ENCODE measurements at places on chromosomes 1 and 21.

- no peak for DNase-seq
Observed at GRCh38 chr1:26440259-26440658, 8.1 kb downstream of the DHDDS start.

DNA sequence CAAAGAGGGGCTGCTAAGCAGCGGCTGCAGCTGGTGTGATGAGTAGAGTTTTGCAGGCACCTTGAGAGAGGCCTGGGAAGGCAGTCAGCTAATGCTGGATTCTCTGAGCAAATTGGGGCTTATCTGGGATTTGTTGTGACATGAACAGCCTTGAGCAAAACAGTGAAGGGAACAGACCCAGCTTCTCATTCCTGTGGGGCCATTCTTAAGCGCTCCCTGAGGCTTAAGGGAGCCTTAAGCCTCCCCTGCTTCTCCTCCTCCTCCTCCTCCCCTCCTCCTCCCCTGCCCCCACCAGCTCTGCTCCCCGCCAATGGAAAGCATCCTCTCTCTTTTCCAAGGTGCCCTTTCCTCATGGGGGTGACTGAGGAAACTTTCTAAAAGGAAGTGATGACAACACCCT lies 21.3 kb downstream of the HMGCS2 start:
- no peak for DNase-seq

DNA sequence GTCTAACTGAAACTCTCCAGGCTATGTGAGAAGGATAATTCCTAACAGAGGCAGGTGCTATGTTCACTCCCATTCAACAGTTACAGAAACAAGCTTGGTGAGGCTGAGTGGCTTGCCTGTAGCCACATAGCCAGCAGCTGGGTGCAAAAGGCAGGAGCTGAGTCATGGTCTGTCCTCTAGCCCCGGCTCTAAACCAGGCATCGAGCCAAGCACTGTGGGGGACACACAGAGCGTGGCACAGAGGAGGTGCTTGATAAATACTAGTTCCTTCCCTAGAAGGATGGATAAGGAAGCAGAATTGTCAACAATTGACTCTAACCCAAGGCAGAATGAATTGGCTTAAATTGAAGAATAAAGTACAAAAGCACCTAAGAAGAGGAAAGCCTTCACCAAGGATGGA lies 10.4 kb upstream of the KCNA2 start:
- DNase-seq: no peak

- DNase-seq: no peak
Observed at GRCh38 chr1:12669529-12670068, 25.7 kb downstream of the AADACL4 start.

- no peak for DNase-seq
Observed at GRCh38 chr1:213286235-213286634, 235.2 kb downstream of the RPS6KC1 start.

GRCh38 chr1:87327376-87328271 lies 1.1 kb upstream of the LMO4 start:
- DNase-seq: no peak

Measured in SK-N-DZ (cell line).